Stimulated activated CD4-positive, alpha-beta T cell treated with anti-CD3 and anti-CD28 coated beads, Interleukin-15, amount 100 ng/mL, for 1 hour (primary cell): ENCODE measurements at places on chromosomes 2 and 18.

- no peak for DNase-seq
Observed at GRCh38 chr2:221911321-221911720, 339.2 kb upstream of the EPHA4 start.

GRCh38 chr2:142742371-142743214, 134.9 kb upstream of the KYNU start:
- DNase-seq: no peak

GRCh38 chr18:53018791-53019190, 678.8 kb downstream of the DCC start:
- DNase-seq: no peak

GRCh38 chr2:158760887-158761286, 34.2 kb upstream of the DAPL1 start:
- DNase-seq: no peak

- no peak for DNase-seq
Observed at GRCh38 chr2:14923820-14924580, 291.5 kb downstream of the LRATD1 start.

GRCh38 chr2:36812196-36812595, 115.7 kb downstream of the VIT start:
- no peak for DNase-seq

DNA sequence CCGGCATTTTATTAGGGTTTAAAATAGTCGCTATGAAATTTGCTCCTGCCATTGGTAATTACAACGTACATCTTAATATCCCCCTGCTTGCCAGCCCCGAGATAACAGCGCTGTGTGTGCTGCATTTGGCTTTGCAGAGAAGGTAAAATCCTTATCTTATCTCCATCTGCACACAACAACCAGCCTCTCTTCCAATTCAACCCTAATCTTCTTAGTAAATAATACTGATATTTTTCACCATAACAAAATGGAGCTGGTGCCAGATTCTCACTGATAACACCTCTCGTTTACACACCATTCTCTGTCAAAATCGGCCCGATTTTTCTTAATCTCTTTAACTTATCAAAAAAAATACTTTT, 61.4 kb upstream of the SIX3 start:
- no peak for DNase-seq

DNA sequence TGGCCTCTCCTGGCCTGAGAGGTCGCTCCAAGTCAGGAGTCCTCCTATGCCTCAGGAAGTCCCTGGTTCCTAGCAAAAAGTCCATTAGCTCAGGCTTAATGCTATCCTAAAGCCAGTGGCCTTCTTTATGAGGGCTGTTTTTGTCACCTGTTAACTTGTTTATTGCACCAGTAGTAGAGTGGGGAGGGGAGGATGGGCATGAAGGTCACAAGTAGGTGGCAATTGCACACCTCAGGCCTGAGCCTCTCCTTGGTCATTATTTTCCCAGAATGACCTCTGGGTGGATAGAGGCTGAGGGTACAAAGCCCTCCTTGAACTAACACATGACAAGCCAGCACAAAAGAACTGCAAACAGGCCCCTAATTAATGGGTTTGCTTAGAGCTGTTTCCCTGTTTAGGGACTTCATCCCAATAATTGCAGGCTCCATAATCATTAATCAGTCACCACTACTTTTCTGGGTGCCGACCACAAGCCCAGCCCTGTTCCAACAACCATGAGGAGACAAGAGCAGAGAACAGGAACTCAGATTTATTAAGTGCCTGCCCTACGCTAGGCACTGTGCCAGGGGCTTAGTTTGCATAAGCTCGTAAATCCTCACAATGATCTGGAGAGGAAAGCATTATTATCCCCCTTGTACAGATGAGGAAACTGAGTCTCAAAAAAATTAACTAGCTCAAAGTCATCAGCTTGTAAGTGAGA, 123.0 kb upstream of the PKDCC start:
- no peak for DNase-seq

GRCh38 chr2:195410074-195410671, 246.9 kb upstream of the SLC39A10 start:
- no peak for DNase-seq

GRCh38 chr2:144152817-144153271, 367.1 kb downstream of the ZEB2 start:
- no peak for DNase-seq

DNA sequence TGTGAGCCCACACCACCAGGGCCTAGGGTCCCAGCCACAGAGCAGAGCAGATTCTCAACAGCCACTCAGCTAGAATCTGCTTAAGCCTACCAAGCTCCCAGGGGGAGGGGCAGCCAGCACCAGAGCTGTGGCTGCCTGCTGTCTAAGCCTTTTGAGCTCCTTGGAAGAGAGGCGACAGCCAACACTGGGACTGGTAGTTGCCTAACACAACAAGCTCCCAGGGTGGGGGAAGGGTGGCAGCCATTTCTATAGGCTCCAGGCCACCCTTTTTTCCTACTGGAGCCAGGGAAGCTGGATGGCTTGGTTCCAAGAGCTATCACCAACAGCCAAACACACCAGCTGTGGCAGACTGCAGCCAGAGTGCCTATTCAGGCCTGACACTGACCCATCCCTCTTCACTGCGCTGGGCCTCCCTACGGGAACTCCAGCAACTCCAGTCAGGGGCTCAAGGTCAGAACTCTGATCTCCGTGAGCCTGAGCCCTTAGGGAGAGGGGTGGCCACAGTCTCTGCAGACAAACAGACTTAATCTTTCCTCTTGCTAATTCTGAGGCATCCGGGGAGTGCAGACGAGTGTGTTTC, 1824.3 kb upstream of the CELF4 start:
- no peak for DNase-seq

GRCh38 chr2:105325389-105325963, 4.1 kb downstream of the TGFBRAP1 start:
- DNase-seq: no peak

GRCh38 chr18:40752316-40752715, 1202.7 kb upstream of the PIK3C3 start:
- no peak for DNase-seq

GRCh38 chr18:13319629-13320028, 101.1 kb downstream of the LDLRAD4 start:
- no peak for DNase-seq

- DNase-seq: no peak
Observed at GRCh38 chr2:96399342-96400048, 63.9 kb downstream of the NCAPH start.

DNA sequence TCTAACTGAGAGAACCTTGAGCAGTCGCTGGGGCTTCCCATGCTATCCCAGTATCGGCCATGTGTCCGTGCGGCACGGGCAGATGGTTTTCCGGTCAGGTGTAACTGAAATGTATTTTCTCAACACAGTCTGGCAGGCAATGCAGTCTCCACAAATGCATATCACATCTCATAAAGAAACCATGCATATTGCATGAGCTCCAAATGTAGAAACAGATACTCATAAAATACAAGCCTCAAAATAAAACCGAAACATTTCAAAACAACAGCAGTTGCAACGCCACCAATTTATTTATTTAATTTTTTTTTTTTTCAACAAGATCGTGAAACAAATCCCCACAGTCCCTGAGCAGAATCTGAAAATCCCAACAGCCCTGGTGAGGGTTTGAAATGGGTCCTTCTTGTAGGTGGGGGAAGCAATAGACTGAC, 299.4 kb downstream of the LPIN1 start:
- DNase-seq: no peak

DNA sequence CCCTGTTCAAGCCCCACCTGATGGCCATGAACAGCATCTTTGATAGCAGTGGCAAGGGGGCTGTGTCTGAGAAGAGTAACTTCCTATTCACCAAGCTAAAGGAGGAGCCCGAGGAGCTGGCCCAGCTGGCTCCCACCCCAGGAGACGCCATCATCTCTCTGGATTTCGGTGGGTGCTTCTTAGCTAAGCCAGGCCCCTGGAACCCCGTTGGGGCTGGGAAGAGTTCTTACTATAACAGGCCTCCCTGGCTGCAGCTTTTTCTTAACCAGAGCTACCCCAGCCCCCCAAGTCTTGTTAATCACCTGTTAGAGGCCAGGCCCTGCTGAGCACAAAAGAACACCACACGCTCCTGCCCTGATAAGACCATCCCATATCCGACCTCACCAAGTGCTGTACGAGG, 79.4 kb downstream of the EPAS1 start:
- DNase-seq: no peak
